ENCODE measurements at places on chromosomes 3 and 15.

DNA sequence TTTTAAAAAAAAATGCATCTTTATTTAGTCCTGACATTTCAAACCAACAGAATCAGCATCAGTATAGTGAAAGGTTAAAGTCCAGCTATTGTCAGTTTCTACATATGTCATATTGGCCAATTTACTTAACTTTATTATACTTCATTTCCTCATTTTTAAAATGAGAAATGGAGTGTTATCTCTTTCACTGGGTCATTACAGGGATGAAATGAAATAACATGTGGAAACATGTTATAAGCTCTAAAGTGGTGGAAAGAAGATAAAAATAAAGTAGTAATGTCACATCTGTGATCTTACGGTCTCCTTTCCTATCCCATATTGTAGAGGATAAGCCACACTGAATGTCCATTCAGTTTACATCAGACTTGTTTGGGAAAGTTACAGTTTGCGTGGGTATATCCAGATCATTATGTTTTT lies 780.1 kb downstream of the TUSC7 start:
- DNase-seq: no peak

- DNase-seq: no peak
Measured at GRCh38 chr3:53773611-53774368, 72.4 kb downstream of the CHDH start.

DNA sequence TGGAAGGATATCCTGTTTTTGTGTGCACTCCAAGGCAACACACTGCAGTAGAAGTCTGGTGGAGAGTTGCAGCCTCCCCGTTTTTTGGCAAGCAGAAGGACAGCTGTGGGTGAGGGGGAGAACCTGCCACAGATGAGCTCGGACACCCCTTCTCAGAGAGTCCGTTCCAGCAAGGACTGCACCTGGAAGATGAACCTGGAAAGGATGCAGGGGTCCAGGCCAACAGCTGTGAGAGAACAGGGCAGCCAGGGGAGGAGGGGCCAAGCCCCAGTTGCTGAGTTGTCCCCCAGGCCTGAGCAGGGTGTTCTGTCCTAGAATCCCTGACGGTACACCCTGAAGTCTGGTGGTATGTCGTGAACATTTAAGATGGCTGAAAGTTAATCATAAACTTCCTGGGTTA lies 30.2 kb downstream of the ZXDC start:
- no peak for DNase-seq

GRCh38 chr3:106381939-106382335 lies 513.1 kb upstream of the CBLB start:
- DNase-seq: no peak

GRCh38 chr15:78037779-78038305 lies 39.7 kb downstream of the TBC1D2B start:
- no peak for DNase-seq

GRCh38 chr15:88932271-88932874 lies 19.2 kb upstream of the MFGE8 start:
- no peak for DNase-seq

DNA sequence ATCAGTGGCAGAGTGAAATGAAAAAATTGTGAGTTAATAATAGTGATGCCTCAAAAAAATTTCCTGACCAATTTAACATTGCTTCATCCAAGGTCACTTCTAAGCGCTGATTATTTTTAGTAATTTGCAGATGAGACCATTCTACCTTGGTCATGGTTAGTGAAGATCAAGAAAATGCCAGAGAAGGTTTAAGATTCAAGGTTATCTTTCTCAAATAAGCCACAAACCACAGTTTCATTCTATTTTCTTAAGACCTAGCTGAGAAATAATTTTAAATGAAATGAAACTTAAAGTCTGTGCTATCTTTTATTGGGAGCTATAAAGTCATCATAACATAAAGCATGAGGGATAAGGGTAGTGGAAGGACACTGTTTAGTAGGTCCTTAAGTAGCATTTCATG lies 353.9 kb upstream of the NAALADL2 start:
- DNase-seq: no peak

DNA sequence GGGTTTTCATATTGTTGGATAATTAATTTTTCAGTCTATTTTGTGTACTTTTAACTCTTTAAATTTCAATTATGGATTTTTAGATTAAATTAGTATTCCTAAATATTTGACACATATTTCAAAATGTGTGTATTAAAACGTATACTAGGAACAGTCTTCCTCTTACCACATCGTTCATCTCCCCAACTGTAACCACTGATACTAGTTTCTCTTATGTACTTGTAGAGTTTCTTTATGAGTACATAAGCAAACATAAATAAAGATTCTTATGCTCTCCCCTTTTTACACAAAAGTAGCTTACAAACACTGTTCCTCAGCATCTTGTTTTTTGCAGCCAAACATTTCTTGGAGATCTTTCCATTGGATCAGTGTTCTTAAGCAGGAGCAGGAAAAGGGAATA lies 45.9 kb downstream of the CMSS1 start:
- DNase-seq: no peak

DNA sequence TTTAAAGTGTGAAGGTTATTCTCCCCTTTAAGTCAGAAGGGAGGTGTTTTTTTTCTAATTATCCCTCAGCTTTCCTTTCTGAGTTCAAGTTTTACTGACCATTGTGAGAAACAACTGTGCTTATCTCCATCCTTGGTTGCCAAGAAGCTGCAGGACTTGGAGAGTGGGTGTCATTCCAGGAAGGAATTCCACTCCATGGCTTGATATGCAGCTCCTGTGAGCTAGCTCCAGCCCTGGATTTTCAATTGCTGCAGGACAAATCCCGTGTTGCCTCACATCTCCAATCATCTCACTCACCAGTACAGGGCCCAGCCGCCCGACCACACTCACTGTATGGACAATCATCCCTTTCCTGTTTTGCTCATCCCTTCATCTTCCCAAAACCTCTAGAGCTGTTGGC lies 122.5 kb downstream of the IGSF11 start:
- DNase-seq: no peak

DNA sequence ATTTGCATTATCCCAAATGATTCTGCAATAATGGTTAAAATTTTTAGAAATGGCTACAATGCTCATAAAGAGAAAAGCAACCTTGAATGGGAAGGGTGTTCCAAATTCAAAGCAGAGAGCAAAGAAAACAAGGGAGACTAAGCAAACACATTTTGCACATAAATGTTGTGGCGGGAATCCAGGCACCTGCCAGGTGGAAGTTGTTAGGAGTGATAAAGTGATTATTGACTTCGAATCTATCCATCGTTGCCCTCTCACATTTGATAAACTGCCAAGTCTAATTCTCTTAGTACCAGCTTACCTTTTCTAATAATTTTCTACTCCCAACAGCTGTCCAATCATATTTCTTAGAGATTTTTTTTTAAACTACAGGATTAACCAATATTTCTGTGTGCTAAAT lies 244.5 kb downstream of the CACNA2D3 start:
- DNase-seq: peak; percentile 96

DNA sequence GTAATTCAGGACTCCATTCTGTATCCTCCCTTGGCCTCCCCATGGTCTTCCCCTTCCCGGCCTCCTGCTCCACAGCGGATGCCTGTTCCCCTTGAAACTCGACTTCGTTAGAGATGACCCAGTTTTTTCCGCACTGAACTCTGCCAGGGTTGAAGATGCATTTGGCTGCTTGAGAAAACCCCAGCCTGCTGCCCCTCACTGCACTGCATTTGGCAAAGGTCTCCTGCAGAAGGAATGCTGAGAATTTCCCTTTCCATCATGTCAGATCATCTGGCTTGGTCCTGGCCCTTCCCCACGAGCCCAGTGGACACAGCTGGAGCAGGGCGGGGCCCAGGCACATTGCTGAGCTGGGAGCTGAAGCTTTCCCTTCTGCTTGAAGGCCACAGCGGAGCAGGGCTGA lies 37.6 kb upstream of the RGMA start:
- DNase-seq: no peak

GRCh38 chr3:155088706-155089345 lies 8.7 kb downstream of the MME start:
- no peak for DNase-seq

DNA sequence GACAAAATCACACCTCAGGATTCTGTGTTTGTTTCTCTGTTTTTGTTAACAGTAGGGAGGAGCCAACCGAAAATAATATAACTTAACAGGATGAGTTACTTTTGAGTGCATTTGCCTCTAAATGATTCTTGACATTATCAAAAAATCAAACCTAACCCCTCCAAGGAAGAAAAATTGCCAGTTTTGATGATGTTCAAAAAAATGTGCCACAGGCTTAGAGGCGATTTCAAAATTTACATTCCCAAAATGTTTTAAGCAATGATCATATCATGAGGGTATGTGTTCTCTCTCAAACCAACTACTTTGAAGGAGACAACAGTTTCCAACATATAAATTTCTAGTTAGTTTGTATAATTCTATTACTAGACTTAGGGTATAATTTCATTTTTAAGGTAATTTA lies 6.7 kb downstream of the VGLL3 start:
- no peak for DNase-seq

DNA sequence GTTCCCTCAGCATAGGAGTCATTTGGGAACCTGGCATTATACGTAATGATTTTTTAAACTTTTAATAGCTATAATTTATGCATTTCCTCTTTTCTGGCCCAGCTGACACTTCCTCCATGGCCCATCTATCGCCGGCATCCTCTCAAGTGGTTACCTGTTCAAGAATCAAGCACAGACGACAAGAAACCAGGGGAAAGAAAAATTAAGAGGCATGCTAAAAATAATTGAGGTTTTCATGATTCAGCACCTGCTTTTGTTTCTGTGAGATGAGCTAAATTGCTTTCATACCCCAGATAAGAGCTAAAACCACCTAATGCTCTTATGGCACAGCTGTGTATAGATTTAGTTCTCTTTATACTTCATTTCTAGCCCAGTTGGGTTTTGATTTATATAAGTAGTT lies 1.7 kb downstream of the SPCS1 start:
- no peak for DNase-seq

GRCh38 chr15:72117486-72118016 lies 399 bp downstream of the MYO9A start:
- DNase-seq: peak; percentile 64

DNA sequence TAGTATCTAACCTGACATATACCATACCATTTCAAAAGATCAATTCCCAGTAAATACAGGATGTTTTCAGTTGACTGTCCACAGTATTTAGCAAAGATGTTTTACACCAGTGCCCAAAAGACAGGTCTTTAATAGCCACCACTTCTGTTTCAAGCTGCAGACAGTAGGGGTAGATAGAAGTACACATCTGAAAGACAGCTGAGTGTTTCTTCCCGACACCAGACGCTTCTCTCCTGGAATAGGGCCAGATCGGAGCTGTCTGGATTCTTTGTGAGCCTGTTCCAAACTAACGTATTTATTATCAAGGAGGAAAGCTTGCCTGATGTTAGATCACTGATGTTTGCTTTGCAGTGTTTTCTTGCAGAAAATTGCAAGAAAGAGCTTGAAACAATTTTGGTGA lies 136.1 kb upstream of the RBMS3 start:
- no peak for DNase-seq

DNA sequence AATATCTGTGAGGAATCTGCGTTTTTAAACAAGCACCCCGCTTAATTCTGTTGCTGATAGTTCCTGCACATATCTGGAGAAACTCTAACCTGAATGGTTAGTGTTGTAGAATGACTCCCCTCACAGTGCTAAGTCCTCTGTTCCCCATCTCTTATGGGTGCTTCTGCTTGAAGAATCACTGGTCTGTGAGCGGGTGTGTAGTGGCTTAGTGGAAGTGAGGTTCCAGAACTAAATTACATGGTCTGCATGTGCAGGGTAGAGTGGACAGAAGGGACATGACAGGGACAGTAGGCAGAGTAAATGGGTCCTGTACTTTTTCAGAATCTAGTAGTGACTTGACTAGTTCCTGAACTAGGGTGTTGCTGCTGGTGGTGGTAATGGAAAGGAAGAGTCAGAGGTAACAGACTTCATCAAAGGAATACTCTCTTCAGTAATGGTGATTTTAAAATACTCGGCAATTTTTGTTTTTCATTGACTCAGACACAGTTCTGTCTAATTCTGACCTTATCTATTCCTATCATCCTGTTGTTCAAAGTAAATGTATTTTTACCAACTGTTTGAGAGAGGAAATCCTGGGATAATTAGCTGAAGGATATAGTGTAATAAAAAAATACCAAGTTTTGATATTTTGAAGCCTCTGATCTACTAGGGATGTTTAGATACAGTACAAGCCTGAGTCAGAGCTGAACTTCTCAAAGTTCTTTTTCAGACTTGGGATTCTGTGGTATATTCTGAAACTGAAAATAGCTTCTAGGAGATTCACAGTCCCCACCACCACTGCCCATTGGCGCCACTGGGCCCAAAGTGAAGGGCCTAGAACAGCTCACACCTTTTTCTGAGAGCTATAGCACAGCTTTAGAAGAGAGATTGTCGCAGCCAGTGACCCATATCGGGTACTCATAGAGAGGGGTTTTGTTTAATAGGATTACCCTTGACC lies 55.5 kb downstream of the FNDC3B start:
- DNase-seq: no peak

DNA sequence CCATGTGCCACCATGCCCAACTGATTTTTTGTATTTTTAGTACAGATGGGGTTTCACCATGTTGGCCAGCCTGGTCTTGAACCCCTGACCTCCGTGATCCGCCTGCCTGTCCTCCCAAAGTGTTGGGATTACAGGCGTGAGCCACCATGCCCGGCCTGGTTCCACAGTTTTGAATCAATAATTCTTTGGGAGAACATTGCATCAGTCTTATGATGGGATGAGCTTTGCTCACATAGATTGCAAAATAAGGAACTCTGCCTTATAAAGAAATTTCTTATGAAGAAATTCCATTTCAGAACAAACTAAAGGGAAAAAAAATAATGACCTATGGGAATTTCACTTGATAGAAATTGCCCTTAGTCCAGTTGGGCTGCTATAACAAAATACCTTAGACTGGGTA lies 15.8 kb upstream of the TMPRSS7 start:
- no peak for DNase-seq

- DNase-seq: no peak
Measured at GRCh38 chr3:133542871-133543270, 30.6 kb upstream of the CDV3 start.

DNA sequence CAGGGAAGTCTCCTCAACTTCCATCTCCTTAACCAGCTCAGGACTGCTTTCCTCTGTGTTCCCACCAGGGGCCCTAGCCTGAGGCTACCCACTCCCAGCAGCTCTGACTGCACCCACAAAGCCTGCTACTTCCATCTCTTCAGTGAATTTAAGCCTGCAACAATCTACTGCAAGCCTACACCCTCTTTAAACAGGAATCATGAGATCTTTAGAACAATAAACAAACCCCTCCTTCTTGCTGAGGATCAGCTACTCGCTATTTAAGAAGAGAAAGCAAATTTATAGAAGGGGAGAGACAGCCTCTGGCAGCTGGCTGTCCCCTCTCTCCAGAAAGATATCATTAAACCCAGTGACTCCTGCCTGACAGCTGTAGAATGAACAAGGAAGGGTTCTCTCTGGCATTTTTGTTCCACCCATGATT lies 51.9 kb downstream of the ARHGAP31 start:
- no peak for DNase-seq

GRCh38 chr3:64806668-64807605 lies 119.1 kb upstream of the ADAMTS9 start:
- DNase-seq: no peak

GRCh38 chr3:75272691-75273090 lies 391.4 kb upstream of the FRG2C start:
- no peak for DNase-seq

DNA sequence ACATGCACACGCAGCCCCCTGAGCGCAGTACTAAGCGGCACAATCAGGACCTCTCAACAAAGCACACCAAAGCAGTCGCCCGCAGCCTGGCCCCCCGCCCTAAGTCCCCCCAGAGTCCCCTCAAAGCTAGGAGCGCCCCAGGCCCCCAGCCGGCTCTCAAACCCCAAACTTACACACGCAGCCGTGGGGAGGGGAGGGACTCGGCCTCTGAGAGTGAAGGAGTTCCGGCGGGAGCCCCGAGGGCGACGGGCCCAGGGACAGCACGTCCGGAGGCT lies 5.5 kb downstream of the GATA2 start:
- no peak for DNase-seq

Data from NCI-H748 treated with DMSO at 0.1 percent for 48 hours (cell line).